ENCODE measurements at places on chromosomes 11 and 22.

GRCh38 chr22:23205339-23206049 lies 25.2 kb downstream of the BCR start:
- no peak for DNase-seq

GRCh38 chr11:107408762-107409211 lies 48.8 kb downstream of the CWF19L2 start:
- no peak for DNase-seq

DNA sequence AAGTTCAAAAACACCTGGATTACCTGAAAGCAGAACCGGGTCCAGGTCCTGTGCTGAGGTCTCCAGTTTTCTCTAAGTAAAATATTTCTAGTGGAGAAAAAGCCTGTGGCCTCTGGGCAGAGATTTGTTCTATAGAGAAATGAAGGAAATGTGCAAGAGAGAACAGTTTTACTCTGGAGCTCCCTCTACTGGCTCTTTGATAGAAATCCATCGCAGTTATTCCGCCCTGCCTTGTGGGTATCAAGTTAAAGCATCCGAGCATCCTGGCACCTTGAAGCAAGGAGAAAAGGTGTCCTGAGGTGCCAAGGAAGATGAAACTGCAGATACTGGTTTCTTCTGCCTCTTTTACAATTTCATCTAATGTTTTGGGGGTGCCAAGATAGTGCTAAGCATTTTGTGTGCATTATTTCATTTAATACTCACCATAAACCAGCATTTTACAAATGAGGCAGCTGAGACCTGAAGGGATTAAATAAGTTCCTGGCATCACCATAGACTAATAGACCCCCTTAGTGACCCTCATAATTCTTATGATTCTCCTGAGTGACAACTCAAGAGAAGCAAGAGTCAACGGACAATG lies 113.1 kb upstream of the HSD17B12 start:
- no peak for DNase-seq

- DNase-seq, result no peak
Observed at GRCh38 chr11:32266601-32267000, 168.7 kb downstream of the WT1 start.

DNA sequence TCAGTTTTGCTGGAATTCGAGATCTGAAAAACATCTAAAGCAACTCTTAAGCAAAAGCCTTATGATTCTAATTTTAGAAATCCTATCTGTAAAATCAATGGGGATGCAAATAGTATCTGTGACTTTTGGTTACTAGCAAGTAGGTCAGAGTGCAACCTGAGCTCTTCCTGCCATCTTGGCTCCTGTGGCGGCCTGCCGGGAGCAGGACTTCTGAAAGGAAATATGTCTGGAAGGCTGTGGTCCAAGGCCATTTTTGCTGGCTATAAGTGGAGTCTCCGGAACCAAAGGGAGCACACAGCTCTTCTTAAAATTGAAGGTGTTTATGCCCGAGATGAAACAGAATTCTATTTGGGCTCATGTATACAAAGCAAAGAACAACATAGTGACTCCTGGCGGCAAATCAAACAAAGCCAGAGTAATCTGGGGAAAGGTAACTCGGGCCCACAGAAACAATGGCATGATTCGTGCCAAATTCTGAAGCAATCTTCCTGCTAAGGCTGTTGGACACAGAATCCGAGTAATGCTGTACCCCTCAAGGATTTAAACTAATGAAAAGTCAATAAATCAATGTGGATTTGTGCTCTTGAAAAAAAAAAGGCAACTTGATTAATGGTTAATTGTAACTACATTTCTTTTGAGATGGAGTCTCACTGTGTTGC lies 1.7 kb downstream of the SAMM50 start:
- DNase-seq, result no peak

Data from lung (tissue), 17 donors.